ENCODE measurements at places on chromosomes 6 and 20.

- no peak for DNase-seq
Observed at GRCh38 chr6:113414511-113414910, 442.6 kb upstream of the MARCKS start.

DNA sequence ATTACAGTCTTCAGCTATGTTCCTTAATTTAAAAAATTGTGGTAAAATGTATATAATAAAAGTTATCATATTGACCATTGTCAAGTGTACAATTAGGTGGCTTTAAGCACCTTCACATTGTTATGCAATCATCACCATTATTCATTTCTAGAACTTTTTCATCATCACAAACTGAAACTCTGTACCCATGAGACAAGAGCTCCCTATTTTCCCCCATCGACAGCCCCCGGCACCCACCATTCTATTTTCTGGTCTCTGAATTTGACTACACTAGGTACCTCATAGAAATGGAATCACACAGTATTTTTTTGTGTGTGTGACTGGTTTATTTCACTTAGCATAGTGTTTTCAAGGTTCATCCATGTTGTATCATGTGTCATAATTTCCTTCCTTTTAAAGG, 39.7 kb upstream of the FYN start:
- no peak for DNase-seq

DNA sequence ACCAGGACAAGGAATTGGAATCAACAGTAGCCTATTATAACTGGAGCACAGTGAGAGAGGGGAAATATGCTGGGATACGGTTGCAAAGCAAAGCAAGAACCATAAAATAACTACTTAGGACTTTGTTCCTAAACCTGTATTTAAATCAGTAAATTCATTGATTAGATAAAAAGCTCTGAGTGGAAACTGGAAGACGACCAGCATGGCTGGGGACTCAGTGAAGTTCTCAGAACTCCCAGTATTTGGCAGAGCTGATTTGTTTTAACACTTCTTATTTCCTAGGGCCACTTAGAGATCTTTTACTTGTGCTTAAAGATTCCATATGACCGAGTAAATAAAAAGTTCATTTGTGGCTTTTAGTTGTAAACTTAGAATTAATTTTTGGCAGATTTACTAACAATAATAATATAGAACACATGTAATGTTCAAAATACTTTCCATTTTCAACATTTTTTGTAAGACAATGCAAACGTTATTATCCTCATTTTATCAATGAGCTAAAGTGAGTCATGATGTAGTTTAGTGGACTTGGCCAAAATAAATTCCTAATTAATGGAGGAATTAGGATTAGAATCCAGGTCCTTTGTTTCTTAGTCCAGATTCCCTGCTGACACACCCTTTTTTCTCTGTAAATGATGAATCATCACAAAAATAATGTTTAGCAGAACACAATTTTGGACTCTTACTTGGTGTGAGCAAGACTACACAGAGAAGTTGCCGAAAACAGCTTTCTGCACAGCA, 392.9 kb downstream of the GJA1 start:
- no peak for DNase-seq

DNA sequence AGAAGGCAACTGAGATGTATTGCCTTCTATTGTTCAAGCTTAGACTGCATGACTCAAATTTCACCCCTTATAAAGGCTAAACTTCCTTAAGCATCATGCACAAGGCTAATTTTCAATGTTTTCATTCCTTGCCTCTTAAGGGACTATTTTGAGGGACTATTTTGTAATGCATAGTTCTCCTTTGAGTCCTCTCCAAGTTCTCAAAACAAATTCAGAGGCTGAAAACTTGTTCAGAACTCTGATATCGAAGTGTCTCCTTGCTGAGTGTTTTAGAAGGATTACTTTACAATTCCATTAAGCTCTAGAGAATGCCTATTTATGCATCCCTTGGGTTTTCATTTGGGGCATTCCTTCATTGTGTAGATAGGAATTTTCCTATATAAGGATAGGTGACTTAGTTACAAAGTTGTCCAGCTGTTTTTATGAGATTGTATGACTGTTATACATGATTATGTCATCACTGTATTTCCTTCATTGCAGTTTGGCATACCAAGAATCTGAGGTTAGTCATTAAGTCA, 41.7 kb downstream of the COL19A1 start:
- DNase-seq, result no peak

GRCh38 chr6:149233056-149233715, 84.3 kb upstream of the TAB2 start:
- DNase-seq, result no peak

- DNase-seq, result no peak
Observed at GRCh38 chr20:910870-911770, 5.0 kb downstream of the ANGPT4 start.

- peak; percentile 35 for DNase-seq
Observed at GRCh38 chr6:6661684-6662083, 73.2 kb downstream of the LY86 start.

- DNase-seq, result no peak
Observed at GRCh38 chr20:4070323-4071177, 55.2 kb upstream of the RNF24 start.

DNA sequence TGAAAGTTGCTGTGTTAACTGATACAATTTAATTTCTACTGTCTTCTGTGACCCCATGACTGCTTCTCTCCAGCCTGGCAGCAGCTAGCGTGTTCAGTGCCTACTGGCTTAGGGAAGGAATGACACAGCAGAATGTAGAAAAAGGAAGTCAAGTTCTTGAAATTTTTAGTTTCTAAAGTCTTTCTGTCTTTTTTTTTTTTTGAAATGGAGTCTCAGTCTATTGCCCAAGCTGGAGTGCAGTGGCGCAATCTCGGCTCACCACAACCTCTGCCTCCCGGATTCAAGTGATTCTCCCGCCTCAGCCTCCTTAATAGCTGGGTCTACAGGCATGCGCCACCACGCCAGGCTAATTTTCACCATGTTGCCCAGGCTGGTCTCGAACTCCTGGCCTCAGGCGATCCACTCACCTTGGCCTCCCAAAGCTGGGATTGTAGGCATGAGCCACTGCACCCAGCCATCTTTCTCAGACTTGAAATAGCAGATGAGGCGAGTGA, 39.3 kb downstream of the PCNA start:
- DNase-seq, result peak; percentile 93

DNA sequence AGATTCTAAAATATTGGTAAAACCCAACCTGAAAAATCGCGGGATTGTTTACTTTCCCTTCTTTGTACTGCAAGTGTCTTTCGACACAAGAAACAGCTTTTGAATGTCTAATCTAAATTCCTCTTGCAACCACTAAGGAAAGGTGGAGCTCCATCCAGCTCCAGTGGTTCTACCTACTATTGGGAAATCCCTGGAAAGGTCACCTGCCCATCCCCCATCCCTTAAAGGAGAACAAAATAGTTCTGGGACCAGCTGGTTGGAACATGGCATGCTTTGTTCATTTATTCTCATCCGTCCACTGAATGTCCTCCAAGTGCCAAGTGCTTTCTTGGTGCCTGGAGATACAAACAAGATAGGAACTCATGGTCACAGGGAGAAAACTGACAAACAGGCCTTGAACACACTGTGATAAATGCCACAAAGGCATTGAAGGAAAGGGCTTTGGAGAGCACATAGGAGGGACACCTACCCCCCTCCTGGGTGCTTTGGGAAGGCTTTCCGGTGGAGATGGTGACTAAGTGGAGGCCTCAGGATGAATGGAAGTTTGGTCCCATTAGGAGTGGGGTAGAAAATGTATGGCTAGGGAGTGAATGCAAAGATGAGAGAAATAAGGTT, 2.3 kb upstream of the CITED2 start:
- no peak for DNase-seq

DNA sequence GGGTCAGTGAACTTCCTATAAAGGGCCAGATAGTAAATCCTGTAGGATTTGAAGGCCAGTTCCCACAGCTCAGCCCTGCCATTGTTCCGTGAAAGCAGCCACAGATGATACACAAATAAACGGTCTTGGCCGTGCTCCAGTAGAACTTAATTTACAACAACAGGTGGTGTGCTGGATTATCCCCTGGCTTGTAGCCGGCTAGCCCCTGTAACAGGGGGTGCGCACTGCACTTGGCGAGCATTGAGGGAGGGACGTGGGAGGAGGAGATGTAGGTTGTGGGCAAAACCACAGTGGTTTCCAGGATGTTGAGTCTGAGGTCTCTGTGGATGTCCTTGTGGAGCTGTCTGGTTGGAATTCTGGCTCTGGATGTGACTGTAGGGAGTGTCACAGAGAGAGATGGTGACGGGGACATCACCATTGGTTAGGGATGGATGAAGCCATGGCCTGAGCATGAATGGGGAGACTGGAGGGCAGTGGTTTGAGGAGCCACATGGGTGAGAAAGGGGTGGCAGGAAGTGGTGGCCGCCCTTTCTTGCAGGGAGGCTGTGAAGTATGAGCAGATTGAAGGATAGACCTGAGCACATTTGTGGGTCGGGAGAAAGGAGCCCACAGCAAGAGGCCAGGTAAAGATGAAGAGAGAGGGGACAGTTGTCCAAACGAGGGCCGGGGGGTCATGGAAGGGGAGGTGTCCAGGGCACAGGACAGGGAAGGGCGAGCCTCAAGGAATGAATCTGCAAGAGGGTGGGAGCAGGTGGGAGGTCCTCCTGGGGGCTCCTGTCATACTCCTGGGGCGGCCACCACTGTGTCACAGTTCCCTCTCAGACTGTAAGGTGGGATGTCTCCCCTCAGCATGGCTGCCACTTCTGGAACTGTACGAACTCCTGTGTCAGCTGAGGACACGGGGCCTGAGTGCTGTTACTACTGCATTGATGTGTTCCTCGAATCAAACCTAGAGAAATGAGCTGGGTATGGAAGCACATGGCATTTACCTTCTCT, 53.6 kb downstream of the CDH26 start:
- DNase-seq, result no peak

- no peak for DNase-seq
Observed at GRCh38 chr6:144594585-144594984, 309.4 kb downstream of the UTRN start.

DNA sequence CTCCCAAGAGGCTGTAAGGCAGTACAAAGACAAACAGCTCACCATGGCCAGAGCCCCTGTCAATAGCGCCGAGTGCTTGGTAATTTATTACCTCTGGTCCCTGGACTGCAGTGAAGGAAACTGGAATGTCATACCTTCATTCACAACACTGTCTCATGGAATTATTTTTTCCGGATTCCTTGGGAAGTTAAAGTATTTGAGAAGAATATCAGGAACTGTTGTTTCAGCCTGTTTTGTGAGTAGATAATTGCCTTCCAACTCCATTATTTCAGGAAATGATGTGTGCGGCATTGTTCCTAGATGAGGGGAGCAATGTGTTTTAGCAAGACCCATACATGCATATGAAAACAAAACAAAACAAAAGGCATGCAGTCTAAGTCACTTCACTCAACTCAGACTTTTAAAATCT, 64.0 kb downstream of the BLOC1S5 start:
- no peak for DNase-seq

- DNase-seq, result peak; percentile 83
Observed at GRCh38 chr6:30722280-30723112, 2.3 kb downstream of the TUBB start.

DNA sequence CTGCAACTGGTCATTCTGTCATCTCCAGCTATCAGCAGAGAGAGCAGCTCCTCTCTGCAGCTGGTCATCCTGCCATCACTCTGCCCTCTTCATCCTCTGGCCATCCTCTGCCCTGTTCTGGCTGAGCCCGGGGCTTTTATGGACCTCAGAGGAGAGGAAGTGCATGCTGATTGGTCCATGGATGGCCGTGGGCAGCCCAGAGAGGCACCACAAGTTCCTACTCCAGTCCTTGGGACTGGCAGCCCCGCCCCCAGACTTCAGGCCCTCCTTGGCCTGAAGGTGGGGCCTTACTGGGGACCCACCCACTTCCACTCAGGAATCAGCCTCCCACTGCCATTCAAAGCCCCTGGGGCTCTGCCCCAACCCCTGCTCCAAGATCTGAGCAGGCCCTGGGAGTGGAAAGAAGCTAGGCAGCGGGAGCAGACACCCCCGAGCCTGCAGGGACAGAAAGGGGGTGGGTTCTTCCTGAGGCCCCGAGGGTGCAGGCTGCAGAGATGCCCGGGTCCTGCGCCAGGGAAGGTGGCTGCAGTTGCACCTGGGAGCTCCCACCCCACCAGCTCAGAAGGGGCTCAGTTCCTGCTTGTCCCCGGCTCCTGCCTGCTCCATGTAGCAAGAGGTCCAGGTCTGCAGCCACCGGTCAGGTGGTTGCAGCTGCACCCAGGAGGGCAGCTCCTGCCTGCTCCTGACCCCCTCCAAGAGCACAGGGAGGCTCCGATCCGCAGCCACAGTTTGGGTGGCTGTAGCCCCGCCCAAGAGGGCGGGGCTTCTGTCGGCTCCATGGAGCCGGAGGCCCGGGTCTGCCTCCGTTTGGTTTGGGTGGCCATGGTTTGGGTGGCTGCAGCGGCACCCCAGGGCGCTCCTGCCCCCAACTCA, 34.1 kb upstream of the HMGA1 start:
- no peak for DNase-seq

DNA sequence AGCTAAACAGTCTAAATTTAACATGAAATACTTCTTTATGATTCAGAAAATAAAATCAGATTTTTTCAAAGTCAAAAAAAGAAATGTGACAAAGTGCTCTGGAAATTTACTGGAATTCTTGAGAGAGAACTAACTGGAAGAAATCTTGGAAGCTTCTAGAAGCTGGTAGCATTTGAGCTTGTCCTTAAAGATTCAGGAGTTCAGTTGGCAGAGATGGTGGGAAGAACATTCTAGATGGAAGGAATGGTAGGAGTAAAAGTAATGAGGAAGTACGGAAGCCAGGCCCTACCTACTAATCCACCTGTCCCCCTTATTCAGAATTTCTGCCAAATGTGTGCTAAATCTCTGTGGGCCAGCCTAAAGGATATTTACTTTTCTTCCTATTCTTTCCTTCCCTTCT, 21.2 kb downstream of the RALY start:
- DNase-seq, result no peak

- no peak for DNase-seq
Observed at GRCh38 chr6:102895683-102896082, 1502.2 kb downstream of the GRIK2 start.

DNA sequence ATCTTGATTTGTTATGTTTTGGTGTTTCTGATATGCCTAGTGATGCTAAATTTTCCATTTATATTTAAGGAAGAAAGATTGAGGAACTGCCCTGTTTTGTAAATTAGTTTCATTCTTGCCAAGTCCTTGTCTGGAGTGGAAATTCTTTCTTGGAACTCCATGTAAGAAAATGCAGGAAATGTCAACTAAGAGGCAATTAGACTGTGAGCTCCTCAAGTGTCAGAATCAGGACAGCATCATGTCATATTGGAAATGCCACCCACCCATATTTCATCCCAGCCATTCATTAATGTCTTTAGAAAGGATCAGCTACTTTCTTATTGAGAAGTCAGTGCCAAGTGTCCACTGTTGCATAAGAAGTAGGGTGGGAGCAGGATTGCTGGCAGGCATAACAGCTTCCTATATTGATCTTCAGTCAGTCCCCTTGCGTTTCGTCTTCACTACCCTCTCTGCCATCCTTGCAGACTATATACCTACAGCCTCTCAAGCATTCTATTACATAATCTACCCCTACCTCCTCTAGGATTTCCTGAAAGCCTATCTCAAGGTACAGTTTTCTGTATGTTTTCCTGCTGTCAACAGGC, 42.4 kb downstream of the HAO1 start:
- no peak for DNase-seq

GRCh38 chr6:79071547-79071946, 6.5 kb downstream of the PHIP start:
- no peak for DNase-seq

GRCh38 chr6:112086744-112087135, 542 bp downstream of the TUBE1 start:
- peak; percentile 41 for DNase-seq
